ENCODE measurements at places on chromosomes 11 and 22.

GRCh38 chr11:8320076-8320475, 56.4 kb upstream of the LMO1 start:
- no peak for DNase-seq

- no peak for DNase-seq
These were observed 466 bp downstream of the FAM168A start for GRCh38 chr11:73597336-73597955.

- no peak for DNase-seq
These were observed 56.5 kb upstream of the AMPD3 start for GRCh38 chr11:10398525-10398924.

DNA sequence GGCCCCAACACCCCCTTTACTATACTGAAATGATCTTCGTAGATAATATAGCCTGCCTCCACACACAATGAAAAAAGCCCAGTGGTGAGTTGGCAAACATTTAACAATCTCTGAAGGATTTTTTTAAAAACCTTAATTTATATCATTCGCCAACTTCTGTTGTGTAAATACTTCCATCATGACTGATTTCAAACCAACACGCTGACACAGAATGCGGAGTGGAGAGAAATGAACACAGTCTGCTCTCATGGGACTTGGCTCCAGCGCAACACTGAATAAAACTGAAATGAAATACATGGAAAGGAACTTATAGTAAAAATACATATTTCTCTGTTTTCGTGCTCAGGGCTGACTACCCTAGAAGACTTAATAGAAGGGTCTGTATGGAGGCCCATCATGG, 61.3 kb upstream of the WNT11 start:
- DNase-seq, result no peak

DNA sequence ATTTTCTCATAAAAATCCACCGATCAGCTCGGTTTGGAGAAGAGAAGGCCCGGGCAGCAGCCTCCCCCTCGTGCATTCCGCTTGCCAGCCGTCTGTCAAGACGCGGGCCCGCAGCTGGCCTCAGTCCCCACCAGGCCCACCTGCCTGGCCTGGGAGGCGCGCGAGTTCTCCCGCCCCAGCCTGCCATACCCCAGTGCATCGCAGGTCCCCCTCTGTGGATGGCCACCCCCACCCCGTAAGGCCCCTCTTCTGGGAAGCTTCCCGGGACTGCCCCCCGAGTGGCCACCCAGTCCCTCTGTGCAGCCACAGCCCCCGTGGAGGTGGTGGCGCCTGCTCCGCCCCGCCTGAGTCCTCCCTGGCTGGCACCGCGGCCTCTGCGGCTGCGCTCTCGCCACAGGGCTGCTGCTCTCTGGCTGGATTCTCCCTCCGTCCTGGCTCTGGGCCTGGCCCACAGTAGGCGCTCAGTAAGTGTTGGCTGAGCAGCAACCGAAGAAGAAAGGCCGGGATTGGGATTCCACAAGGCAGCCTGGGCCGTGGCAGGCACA, 74.0 kb upstream of the TCF20 start:
- DNase-seq, result no peak

GRCh38 chr11:15523543-15523942, 408.8 kb downstream of the INSC start:
- DNase-seq, result no peak

GRCh38 chr22:37669586-37669985, 5.8 kb upstream of the LGALS1 start:
- no peak for DNase-seq

Data from activated CD4-positive, alpha-beta T cell treated with anti-CD3 and anti-CD28 coated beads, Interleukin-2, Interleukin-6, amounts not matched to agents 100 ng/mL and 50 ng/mL, durations not matched to agents 16 hours and 8 hours (primary cell).